ENCODE measurements at places on chromosomes 7 and 10.
A peak's percentile ranks its signal among the peaks of the same experiment; 100 is the strongest.

GRCh38 chr10:71648254-71648932 lies 71.2 kb downstream of the C10orf105 start:
- no peak for DNase-seq

DNA sequence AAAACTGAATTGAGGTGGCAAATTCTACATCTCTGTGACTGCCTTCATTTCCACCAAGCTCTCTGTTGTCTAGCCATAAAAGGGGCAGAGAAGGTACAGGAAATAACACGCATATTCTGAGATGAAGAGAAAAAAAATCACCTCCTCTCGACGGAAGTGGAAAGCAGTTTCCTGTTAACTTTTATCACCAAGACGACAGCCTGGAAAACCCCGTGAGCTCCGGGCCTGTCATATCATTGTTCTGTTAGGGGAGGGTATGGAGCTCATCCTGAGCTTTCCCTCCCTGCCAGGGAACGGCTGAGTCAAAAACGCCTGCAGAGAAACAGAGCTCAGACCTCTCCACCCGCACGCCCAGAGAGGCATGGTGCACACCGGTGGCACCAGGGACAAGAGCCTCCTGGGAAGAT lies 200.3 kb downstream of the PRPF18 start:
- DNase-seq = peak; percentile 35

DNA sequence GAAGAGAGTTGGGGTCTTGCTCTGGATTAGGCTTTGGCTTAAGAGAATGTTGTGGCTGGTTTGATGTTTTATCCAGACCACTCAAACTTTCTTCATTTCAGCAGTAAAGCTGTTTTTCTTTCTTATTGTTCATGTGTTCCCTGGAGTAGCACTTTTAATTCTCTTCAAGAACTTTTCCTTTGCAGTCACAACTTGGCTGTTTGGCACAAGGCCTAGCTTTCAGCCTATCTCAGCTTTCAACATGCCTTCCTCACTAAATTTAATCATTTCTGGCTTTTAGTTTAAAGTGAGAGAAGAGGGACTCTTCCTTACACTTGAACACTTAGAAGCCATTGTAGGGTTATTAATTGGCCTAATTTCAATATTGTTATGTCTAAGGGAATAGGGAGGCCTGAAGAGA lies 18.1 kb downstream of the CCDC126 start:
- DNase-seq = no peak

DNA sequence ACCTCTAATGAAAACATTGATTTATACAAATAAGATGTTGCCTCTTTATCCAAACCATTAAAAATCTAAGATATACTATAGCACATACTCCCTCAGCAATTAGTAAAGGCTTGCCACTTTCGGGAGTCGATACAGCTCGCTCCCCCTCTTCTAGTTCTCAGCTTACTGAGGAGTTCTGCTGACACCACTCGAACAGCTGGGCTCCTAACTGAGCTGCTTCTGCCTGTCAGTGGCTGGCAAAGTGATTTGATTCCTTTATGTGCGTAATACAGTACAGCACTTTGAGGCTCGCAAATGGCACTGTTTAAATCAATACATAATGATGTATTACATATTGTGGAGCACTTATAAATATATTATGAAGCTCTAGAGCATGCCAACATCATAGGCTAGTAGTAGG lies 241.8 kb downstream of the CREB5 start:
- DNase-seq = no peak

DNA sequence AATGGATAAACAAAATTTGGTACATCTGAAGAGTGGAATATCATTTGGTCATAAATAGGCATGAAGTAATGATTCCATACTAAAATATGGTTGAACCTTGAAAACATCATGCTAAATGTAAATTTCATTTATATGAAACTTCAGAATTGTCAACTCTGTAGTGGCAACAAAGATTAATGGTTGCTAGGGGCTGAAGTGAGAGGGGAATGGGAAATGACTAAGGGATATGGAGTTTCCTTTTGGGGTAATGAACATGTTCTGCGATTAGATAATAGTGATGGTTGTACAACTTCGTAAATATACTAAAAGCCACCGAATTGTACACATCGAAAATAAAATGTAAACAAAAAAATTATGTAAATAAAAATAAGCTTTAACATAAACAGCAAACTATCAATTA lies 384.1 kb upstream of the STEAP1 start:
- DNase-seq = no peak

- no peak for DNase-seq
Observed at GRCh38 chr10:33087922-33088321, 129.9 kb upstream of the ITGB1 start.

DNA sequence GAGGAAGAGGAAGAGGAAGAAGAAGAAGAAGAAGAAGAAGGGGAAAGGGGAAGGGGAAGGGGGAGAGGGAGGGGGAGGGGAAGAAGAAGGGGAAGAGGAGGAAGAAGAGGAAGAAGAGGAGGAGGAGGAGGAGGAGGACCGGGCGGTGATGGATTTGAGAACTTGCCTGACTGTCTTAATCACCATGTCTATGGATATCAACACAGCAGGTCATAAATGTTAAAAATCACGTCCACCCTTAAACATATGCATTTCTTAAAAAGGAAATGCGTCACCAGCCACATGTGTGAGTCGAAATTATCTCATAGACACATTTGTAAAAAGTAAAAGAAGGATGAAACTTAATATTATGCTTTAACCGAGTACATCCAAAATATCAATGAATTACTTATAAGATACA lies 42.1 kb upstream of the INSIG1 start:
- no peak for DNase-seq

GRCh38 chr7:20647908-20648776 lies 32.7 kb downstream of the ABCB5 start:
- DNase-seq = no peak

- no peak for DNase-seq
Observed at GRCh38 chr7:111329367-111330234, 232.7 kb downstream of the IMMP2L start.

DNA sequence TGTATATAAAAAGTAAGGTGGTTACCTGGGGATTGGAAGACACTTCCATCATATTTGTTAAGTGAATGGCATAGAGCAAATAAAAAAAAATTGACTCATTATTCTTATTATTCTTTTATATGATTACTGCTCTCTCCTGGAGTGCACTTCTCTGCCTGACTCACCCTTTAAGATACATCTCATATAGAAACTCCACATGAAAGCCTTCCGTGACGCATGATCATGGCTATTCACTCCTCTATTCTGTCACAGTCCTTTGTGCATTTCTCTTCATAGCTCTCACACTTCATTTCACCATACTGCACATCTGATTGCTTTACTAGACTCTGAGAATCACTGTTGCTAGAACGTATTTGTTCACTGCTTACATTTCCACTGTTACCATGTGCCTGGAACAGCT lies 597.3 kb downstream of the CNTNAP2 start:
- no peak for DNase-seq

DNA sequence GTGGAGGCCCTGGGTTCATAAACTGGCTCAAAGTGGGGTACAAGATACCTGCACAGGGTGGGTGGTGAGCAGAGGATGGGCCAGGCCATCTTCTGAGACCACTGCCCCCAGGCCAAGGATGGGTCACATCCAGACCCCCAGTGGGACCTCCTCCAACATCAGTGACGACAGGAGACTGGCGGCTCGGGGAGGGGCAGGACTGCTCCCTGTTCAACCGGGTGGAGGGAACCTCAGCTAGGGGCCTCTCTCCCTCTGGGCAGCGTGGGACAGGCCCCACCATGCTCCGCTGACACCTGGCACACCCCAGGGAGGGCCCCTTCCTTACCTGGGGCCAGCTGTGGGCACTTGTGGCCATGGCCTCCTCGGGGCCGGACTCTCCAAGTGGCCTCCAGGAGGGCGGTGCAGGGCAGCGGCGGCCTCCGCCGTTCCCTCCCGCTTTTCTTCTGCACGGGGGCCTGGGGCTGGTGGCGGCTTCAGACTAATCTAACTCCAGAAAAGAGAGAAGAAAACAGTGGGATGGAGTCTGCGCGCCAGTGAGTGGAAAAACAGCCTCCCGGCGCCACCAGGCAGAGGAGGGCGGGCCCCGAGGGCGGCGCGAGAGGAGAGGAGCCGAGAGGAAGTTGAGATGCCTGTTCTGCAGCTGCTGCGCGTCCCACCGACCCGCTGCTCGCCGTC lies at the start of gene CALHM2:
TSS of gene CALHM2 (minus strand) at position 540 of the 675 bp plus-strand sequence. CDS start 2,429 bp downstream, outside the sequence.
- peak; percentile 48 for DNase-seq

DNA sequence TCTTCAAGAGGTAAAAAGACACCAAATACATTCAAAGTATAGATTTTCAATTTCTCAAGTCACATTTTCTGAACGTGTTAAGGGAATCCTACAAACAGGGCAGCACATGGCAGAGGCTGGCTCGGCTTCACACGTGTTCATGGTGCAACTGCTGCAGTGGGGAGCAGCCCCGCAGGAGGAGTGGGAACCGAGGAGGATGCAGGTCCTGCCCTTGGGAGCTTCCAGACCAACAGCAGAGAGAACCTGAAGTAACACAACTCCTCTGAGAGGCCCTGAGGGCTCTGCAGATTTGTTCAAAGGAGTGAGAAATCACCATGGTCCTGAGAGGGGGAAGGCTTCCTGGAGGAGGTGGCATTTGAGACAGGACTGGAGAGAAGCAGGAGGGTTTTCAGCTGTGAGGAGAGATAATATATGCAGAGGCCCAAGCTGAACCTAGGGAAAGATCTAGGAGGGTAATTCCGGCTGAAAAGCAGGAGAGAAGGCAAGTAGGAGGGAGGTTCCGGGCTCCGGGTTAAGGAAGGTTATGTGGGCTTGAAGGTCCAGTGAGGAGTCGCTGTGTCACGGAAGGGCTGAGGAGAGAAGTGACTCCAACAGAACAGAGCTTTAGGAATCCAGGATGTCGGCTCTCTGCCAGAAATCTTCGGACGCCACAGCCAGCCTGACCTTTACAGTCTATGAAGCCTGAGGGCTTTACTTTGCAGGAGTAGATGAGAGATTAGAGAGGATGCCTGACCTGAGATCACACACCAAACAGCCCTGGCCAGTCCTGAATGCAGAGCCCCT lies 77.5 kb downstream of the GPR26 start:
- no peak for DNase-seq

DNA sequence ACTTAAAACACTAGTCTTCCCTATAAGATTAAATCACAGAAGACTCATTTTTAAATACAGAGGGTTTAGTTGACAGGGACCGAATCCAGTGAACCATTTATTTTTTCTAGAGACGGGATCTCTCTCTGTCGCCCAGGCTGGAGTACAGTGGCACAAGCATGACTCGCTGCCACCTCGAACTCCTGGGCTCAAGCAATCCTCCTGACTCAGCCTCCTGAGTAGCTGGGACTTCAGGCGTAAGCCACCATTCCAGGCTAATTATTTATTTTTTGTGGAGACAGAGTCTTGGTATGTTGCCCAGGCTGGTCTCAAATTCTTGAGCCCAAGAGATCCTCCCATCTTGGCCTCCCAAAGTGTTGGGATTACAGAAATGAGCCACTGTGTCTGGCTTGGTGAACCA lies 20.9 kb upstream of the LYZL1 start:
- DNase-seq = no peak

- DNase-seq = no peak
Observed at GRCh38 chr10:69358148-69358795, 58.4 kb downstream of the TACR2 start.

DNA sequence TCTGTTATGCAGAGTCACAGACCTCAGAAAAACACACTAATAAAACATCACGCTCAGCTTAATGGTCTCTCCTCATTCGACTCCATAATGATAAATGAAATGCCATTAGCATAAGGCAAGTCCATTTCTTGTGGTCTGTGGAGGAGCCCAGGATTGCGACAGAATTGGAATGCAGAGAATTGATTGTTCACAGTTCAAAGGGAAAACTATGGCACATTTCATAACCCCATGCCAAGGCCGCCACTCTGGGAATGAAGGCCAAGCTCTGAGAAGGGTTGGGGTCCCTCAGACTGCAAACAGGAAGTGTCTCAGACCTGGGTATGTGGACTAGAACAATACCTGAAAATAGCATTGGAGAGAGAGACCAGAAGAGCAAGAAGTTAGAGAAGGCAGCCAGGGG lies 398.9 kb downstream of the ADRA2A start:
- DNase-seq = no peak

- DNase-seq = no peak
Observed at GRCh38 chr10:129853562-129853903, 110.5 kb downstream of the EBF3 start.

GRCh38 chr7:24422441-24423010 lies 138.5 kb downstream of the NPY start:
- no peak for DNase-seq

- no peak for DNase-seq
Observed at GRCh38 chr10:113958631-113959382, 84.9 kb upstream of the ADRB1 start.

DNA sequence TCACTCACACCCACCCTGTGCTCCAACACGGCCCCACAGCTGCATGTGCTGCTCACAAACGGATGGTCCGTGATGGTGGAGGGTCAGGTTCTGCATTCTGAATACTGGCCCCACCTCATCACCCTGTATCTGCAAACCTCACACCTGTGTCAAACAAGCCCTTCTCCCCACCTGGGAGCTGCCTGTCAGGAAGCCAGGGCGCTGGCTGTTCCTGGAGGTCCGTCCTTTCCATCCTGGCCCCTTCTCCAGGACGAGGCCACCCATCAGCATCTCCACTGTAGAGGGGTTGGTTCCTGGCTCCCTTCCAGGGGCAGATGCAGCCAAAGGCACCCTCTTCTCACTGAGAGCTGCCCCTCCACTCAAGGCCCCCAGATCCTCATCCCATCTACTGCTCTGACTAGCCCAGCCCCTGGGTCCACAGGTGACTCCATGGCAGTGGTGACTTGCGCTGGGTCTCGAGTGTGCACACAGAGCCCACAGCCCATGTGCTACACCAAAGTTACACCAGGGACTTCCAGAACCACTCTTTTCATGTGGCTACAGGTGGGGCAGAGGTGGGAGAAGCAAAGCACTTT lies 229.4 kb downstream of the TNS3 start:
- no peak for DNase-seq

DNA sequence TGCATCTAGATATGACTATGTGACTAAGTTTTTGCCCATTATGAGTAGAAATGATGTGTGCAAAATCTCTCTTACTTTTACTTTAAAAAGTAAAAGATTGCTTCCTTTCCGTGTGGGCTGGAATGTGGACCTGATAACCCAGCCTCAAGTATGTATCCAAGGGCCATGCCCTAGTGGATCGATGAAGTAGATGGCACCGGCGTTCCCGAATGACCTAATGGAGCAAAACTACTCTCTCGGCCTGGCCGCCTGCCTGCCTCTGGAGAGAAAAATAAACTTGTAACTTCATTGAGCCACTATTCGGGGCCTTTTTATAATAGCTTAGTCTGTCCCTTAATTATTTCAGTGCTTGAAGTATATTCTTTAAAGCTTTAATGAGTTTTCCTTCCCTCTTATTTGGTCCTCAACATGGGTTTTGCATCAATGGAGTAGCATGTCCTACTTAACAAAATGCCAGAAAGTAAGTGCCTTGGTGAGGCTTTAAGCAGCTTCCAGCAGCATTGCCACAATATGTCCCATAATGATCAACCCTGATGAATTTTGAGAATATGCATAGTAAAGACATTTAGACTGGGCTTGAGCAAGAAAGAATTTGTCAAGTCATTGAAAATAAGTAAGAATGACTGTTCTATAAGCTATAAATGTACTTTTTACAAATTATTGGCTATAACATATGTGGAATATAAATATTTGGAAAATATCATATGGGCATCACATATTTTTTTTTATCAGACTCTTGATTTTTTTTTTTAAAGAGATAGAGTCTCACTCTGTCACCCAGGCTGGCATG lies 61.4 kb downstream of the PLXDC2 start:
- no peak for DNase-seq

- no peak for DNase-seq
Observed at GRCh38 chr7:28107960-28108359, 72.6 kb downstream of the JAZF1 start.

GRCh38 chr7:92763636-92764423 lies 72.5 kb downstream of the CDK6 start:
- no peak for DNase-seq

GRCh38 chr7:150586785-150587152 lies 19.6 kb downstream of the GIMAP4 start:
- DNase-seq = no peak

- peak; percentile 7 for DNase-seq
Observed at GRCh38 chr10:96585736-96586418, 935 bp downstream of the TM9SF3 start.

Measured in activated naive CD4-positive, alpha-beta T cell (primary cell).